ENCODE measurements at places on chromosomes 7 and 10.

DNA sequence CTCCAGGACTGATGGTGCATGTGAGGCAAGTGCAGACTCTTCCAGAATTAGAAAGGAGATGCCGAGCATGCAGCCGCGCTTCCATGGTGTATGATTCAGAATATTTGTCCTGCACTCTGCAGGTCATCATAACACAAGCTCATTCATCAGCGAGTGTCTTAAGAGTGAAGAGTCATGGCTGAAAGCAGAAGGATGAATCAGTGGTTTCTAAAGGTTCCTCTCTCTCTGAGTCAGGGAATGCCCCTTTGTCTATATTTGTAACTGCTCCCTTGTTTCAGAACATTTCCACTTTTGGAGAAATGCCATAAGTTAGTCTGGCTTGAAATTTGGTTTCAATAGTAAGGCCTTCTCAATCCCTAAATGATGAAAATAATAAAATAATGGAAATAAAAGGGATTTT, 52.3 kb downstream of the HECW1 start:
- DNase-seq, result no peak

GRCh38 chr7:100431286-100431735, 1.7 kb downstream of the MEPCE start:
- no peak for DNase-seq

DNA sequence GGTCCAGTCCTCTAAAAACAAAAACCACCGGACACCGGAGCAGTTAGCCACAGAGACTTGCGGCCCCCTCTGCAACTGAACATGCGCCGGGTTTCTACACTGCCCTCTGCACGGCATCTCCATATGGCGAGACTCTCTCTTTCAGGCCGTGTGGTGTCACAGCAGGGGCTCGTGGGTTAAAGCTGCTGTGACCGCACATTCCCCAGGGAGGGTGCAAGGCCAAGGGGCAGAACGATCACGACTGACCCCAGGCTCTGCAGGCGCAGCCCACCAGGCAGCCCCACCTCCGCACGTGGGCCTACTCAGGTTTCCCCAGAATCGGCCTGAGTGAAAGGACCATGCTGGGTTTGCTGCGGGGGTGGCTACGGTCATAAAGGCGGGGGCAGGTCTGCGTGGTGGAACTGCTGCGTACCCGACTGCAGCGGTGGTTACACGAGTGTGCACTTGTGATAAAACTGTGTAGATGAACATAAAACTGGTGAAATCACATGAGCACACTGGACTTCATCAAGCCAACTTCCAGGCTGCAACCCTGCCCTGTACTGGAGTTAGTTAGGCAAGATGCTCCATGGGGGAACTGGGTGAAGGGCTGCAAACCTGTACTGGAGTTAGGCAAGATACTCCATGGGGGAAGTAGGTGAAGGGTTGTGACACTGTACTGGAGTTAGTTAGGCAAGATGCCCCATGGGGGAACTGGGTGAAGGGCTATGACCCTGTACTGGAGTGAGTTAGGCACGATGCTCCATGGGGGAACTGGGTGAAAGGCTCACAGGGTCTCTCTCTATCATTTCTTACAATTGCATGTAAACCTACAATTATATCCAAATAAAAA, 81.4 kb upstream of the PPP2R2D start:
- DNase-seq, result no peak

DNA sequence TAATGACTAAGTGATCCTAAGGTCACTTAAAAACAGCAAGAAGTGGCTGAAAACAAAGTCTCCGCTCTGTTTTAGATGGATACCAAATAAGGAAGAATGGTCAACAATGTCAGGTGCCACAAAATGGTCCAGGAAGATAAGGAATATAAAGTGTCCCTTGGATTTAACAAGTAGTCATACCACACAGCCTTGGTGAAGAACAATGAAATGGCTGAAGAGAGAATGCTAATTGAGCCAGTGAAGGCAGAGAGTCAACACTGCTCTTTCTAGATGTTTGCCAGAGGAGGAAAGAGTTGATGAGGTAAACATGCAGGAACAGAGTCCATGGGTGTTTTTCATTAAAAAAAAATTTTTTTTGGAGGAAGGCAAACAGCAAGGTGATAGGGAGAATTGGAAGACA, 2.1 kb upstream of the CASD1 start:
- DNase-seq, result no peak

- no peak for DNase-seq
Measured at GRCh38 chr10:29816801-29817558, 182.2 kb upstream of the SVIL start.

DNA sequence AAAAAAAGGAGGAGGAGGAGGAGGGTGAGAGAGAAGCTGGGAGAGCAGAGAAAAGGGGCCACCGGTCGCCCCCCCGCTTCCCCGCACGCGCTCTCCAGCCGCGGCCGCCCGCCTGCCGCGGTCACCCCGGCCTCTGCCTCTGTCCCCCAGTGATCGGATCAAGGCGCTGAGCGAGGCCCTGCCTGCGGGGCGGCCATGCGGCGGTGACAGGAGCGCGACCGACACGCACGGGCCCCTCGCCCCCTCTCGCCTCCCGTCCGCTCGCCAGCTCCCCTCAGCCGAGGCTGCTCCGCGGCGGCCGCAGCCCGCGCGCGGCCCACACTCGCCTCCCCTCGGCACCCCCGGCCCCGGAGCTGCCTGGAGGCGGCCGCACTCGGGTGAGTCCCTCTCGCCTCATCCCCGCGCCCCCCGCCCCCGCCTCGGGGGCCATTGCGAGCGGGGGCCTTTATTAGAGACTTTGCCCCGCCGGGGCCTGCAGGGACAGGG, at the start of gene GTF2I:
Gene GTF2I, plus strand, starts transcription at position 27 of the 486 bp plus-strand sequence. CDS start 31,411 bp downstream, outside the sequence.
- peak; percentile 52 for DNase-seq

DNA sequence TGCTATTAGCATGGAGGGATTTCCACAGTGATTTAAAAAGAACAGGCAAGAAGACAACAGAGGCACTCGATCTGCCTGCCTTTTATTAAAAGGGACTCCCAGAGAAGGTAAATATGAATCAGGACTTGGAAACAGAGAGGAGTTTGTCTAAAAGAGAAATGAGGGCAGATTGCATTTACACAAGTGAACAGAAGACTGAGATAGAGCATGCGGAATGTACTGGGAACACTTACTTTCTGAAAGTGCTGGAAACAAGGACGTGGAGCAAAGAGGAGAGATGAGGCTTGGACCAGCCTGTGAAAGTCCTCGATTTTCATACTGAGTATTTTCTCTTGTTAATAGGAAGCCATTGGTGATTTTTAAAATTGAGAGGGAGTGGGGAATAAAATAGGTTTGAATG, 35.7 kb downstream of the MEOX2 start:
- DNase-seq, result no peak

DNA sequence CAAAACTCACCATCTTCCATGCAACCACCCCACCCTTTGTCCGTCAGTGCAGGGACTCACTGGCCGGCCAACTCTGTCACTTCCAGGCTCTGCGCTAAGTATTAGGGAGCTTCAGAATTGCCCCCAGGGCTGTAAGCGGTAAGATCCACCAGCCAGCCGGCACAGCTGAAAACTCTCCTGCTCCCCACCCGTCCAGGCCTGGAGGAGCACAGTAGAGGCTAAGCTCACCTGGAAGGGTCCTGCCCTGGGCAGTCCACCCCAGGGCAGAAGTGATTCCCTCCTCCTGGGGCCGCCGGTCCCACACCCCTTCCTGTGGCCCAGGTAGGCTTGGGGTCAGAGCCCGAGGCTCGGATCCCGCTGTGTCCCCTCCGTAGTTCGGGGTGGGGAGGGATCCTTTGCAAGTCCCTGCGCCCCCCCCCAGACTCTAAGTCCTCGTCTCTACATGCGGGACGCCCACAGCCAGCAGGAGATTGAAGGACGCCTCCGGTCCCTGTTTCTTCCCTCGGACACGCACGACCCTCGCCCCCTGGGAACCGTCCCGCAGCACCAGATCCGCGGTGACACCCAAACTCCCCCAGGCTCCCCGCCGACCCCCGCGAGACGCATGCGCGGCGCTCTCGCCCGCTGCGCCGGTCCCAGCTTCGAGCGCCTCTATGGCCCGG, 138.9 kb downstream of the ARHGAP22 start:
- DNase-seq, result no peak

DNA sequence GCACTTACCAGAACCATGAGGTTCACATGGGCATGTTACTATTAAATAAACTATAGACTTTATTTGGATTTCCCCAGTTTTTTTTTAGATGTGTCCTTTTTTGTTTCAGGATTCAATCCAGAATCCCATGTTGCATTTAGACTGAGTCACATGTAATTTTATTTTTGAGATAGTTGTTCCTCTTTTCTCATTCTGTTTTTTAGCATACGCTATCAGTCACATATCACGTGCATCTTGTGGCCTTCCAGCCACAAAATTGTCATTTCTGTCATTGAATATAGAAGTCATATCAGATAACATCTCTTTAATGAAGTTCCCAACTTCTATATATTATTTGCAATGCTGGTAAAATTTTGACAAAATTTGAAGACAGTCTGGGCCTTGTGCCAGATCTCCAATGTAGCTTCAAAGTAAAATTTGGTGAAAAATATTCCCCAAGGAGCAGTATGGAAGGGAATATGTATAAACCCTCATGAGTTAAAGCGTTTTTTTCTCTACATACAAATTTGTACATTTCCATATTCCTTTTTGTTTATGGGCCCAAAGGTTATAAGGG, 132.3 kb upstream of the MKI67 start:
- no peak for DNase-seq

DNA sequence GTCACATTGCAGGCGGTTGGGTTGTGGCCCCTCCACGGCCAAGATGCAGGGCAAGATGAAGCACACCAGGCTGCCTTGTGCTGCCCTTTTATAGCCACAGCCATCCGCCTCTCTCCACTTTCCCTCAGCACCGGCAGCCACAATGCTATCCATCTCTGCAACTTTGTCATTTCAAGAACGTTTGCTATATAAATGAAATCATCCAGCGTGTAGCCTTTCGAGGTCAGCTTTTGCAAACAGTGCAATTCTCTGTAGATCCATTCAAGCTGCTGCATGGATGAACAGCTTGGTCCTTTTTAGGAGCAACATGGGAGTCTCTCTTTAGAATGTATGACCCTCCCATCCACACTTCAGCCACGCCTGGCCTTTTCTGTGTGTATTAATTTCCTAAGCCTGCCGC, 6.4 kb upstream of the IL15RA start:
- DNase-seq, result no peak

DNA sequence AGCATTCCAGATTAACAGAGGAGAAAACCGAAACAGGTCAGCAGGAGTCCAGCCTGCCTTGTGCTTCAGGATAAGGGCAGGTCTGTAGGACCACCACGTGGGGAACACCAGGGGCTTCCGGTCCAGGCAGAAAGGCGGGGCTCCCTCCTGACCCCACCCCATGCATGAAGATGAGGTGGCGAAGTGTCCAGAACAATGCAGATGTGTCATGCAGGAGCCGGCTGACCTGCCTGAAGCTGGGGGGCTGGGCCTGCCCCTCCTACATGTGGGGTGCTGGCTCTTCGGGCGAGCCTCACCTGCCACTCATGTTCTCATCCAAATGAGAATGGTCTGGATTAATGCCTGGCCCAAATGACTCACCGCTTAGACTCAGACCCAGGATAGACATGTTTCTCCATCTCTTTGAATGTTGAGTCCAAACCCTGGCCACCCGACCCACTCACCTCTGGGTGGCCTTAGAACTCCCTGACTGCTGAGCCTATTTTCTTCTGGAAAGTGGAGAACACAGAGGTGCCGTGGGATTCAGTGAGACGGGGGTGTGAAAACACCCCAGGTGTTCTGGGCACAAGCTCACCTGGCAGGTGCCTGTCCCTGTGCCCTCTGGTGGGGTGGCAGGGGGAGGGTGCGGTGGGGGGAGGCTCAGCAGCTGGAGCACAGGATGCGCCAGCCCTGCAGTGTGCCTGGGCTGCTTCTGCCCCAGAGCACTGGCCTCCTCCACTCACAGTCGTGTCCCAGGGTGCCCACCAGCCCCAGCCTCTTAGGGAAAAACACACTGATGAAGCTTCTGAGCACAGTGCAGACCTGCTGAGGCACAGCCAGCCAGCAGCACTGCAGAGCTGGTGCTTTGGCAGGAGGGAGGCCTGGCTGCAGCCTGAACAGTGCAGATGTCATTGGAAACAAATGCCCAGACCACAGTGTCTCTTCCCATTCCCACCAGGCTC, 55.2 kb upstream of the GDF10 start:
- DNase-seq, result no peak

- DNase-seq, result no peak
Measured at GRCh38 chr7:123750389-123751230, 1.8 kb upstream of the WASL start.

- DNase-seq, result no peak
Measured at GRCh38 chr7:74501298-74501697, 47.6 kb downstream of the GTF2IRD1 start.

DNA sequence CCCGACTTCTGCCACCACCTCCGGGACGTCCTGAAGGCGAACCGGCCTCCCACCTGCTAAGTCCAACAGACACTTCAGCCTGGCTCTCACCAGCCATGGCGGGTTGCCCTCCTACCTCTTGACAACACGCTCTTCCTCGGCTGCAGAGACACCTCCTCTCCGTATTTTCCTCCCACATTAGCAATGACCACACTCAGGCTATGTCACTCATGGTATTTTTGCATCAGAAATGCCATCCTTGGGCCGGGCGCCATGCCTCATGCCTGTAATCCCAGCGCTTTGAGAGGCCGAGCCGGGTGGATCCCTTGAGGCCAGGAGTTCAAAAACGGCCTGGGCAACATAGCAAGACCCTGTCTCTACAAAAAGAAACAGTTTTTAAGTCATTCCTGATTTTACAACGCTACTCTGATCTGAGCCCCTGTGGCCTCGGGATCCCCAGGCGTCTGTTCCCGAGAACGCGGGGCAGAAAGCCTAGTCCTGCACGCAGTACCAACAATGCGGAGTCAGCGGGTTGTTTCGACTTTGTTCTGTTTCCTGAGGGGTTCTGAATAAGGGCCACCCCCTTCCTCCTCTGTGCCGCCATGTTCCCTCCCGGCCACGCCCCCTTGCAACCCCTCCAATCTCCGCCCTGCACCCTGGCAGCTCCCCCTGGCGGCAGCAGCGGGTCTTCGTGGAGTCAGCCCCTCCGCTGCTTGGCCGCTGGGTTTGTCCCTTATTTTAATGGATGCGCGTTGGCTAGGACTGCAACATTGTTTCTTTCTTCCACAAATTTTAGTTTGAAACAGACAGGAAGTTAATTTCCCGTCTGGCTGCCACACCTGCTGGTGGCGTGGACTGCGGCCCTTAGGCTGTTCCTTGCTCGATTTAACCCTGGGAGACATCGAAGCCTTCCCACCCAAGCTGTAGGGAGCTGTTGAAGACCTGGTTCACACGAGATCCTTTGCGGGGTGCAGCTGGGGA, 9.7 kb upstream of the ZFAND2A start:
- DNase-seq, result peak; percentile 94

DNA sequence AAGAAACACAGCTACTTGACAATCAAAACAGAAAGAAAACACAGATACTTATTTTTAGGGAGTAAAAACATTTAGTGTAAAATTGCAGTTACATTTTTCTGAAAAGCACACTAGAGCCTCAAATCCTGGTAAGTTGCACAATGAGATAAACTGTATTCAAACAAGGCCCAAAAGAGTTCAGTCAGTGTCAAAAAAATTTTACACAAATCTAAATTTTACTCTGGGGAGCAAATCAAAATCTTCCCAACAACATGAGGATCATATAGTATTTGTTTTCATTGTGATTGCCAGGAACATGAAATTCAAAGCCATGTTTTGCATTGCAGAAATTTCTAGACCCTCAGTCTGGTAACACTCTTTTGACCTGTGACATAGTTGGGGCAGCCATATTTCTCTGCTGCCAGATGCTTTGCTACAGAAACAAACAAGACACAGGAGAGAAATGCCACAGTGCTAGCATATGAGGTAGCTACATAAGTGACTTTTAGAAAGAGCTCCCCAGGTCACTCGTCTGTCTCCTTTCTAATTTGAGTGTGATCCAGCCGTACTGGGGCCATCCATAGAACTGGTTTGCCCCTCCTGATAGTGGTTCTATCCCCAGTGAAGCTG, 49.6 kb downstream of the PDE1C start:
- no peak for DNase-seq
